SJSA1 (cell line): ENCODE measurements at places on chromosomes 7 and 10.
A peak's percentile ranks its signal among the peaks of the same experiment; 100 is the strongest.

GRCh38 chr10:133109711-133110110 lies 22.0 kb downstream of the ADGRA1 start:
- no peak for DNase-seq

GRCh38 chr7:79782256-79782655 lies 328.8 kb upstream of the MAGI2 start:
- DNase-seq, result no peak

GRCh38 chr10:114095559-114096337 lies 52.1 kb downstream of the ADRB1 start:
- DNase-seq, result no peak

DNA sequence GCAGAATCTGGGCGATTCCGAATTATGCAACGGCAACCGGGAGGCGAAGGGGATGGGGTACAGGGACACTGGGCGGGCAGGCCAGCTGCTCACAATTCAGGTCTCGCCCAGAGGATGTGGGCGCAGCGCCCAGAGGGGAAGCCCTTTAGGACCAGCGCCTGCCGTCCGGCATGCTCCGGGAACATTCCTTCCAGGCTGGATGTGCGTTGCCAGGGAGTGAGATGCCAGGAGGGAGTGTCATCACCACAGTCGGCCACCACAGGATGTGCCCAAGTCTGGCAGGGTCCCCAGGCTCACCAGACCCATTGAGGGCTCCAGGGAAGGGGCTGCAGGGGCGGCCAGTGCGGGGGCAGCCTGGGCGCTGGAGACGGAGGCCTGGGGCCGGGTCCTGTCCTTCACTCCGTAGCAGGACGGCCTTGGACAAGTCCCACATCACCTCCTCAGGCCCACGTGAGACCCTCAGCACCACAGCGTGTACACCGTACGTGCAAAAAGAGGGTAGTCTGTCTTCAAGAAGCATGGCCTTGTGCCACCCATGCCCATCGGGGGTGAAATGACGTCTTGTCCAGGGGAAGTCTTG lies 63.9 kb downstream of the FOXL3 start:
- no peak for DNase-seq

DNA sequence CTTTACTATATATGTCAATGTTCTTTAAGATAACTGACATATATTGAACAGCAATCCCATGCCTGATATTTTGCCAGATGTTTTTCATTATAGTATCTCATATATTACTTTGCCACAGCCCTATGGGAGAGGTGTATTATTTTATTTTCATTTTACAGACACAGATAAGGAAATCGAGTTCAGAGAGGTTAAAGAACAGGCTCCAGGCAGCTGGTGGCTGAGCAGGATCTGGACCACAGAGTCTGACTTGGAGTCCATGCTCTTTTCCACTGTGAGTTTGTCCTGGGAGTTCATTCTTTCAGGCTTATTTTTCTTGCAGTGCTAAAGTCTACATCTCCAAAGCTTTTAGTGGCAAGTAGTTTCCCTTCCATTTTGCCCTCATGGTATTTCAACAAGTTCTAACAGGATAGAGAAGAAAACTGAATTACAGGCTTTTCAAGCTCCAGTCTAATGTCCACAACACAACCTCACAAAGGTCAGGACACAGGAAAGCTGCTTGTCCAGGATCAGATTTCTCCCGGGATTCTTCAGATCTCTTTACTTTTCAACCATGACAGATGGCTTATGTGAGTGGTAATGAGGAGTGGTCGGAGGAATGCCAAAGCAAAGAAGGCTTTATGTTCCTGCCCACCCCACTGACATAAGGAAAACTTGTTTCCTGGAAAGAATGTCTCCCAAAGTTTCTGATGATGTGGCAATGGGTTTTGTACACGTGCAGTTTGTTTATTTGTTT lies 13.1 kb upstream of the SLC35B4 start:
- no peak for DNase-seq

DNA sequence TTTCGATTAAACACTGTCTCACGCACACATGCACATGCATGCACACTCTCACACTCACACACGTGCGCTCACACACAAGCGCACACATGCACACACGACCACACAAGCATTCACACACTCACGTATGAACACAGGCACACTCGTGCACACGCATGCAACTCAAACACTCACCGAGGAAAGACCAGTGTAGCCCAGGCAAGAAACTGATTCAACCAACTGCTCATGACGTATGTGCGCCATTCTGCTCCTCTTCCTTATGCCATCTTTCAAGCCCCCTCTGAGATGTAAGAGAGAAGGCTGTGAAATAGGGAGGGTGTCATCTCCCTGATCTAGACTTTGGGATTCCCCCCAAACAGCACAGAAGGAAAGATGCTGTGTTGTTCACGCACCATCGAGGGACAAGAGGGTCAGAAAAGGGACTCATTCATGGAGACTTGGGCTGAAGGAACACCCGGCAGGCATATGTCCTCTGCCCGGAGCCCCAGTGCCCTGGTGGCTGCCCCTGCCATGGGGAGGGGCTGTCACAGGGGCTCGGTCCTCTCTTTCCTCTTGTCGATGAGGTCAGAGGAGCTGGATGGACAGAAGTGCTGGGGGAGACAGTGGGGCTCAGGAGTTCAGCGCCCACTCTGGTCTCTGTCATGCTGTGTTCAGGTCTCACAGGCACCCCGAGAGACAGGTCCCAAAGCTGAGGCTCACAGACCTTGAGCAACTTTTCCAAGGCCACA lies 130.1 kb upstream of the SHH start:
- DNase-seq, result no peak

GRCh38 chr7:148883266-148884048 lies 634 bp downstream of the EZH2 start:
- peak; percentile 45 for DNase-seq

DNA sequence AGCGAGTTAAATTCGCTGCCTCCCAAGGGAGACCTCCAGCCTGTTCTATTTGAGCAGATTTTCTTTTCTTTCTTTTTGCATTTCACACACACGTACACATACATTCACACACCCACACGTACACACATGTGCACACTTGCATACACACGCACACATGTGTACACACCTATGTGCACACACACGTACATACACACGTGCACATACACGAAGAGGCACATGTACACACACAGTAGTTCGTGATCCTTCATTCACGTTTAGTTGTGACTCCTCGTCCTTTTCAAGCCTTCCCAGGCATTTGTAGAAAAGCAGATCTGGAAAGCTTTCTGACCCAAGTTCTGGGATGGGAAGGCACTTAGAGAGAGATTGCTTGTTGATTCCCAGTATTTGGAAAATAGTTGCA lies 290.8 kb upstream of the COBL start:
- DNase-seq, result no peak

- DNase-seq, result no peak
These were observed 25.3 kb upstream of the ACSM6 start for GRCh38 chr10:95168694-95169093.

DNA sequence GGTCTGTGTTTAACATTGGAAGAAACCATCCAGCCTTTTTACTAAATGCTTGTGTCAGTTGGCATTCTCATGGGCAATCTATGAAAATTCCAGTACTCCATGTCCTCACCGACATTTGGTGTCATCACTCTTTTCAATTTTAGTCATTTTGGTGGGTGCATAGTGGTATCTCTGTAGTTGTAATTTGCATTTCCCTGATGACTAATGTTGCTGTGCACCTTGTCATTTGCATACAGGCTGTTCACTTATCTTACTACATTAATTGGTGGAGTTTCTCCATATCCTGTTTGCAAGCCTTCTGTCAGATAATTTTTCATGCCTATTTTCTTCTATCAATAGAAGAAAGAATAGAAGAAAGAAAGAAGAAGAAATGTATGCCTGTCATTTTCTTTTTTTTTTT lies 73.7 kb downstream of the PLPP4 start:
- no peak for DNase-seq

- DNase-seq, result no peak
These were observed 87.7 kb downstream of the PTPRZ1 start for GRCh38 chr7:121960678-121961077.

GRCh38 chr10:75202321-75203045 lies 8.1 kb upstream of the VDAC2 start:
- DNase-seq, result no peak

DNA sequence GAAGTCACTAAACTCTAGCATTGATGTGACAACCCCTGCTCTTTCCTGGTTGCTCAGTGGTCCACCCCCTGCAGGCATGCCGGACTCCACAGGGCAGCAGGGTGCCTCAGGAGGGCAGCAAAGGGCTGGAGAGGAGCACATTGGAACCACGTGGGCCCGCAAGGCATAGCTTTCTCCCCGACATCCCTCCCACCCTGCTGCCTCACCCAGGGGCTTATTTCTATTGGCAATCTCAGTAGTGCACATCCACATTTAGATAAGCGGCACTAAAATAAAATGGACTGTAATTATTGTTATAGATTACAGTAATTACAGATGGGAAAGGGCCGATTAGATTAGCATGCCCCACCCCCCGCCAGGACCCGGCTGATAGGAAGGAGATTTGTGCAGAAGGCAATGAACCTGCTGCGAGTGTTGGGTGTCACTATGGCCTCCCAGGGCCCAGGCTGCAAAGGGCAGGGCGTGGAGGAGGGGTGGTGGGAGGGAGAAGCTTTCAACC lies 580.1 kb downstream of the GRID1 start:
- no peak for DNase-seq

DNA sequence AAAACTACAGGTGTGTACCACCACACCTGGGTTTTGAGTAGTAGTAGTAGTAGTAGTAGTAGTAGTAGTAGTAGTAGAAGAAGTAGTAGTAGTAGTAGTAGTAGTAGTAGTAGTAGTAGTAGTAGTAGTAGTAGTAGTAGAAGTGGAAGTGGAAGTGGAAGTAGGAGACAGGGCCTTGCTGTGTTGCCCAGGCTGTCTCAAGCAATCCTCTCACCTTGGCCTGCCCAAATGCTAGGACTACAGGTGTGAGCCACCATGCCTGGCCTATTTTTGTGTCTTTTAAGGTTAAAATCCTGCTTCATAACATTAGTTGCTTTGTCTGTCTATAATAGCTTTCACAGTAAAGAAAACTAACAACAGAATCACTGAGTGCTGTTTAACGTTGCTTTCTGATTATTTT lies 111.7 kb downstream of the PODXL start:
- no peak for DNase-seq

GRCh38 chr10:23918839-23919238 lies 290.1 kb upstream of the KIAA1217 start:
- DNase-seq, result no peak

- no peak for DNase-seq
These were observed 177.2 kb downstream of the TAX1BP1 start for GRCh38 chr7:27917119-27917518.

DNA sequence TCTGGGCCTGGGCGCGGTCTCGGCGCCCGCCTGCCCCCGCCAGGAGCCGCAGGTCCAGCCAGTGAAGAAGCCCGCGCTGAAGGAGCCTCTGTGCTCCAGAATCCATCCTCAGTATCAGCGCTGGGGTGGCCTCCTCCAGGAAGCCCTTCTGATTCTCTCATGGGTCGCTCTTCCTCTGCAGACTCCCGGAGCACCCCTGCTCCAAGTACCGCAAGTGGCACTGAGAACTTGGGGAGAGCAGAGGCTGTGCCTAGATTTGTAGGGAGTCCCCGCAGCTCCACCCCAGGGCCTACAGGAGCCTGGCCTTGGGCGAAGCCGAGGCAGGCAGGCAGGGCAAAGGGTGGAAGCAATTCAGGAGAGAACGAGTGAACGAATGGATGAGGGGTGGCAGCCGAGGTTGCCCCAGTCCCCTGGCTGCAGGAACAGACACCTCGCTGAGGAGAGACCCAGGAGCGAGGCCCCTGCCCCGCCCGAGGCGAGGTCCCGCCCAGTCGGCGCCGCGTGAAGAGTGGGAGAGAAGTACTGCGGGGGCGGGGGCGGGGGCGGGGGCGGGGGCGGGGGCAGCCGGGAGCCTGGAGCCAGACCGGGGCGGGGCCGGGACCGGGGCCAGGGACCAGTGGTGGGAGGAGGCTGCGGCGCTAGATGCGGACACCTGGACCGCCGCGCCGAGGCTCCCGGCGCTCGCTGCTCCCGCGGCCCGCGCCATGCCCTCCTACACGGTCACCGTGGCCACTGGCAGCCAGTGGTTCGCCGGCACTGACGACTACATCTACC lies at the start of gene ALOX5:
Gene ALOX5, plus strand, starts transcription at position 641 of the 774 bp plus-strand sequence. Its CDS starts 64 bp downstream, at position 705.
- no peak for DNase-seq

GRCh38 chr10:13615650-13616300 lies 29.0 kb downstream of the PRPF18 start:
- DNase-seq, result peak; percentile 82

DNA sequence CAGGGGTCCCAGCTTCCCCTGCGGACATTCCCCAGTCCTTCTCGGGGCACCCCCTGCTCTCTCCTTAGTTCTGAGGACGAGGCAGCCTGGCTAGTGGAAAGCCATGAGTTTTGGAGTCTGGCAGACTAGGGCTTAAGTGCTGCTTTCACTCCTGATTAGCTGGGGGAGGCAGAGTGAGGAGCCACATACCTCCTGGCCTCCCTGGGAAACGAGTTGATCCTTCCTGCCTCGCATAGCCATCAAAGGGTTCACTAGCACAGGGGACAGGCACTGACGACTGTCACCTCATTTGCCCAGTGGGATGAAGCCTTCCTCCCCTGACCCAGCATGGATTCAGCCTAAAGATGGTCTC lies 402.5 kb downstream of the RPS24 start:
- no peak for DNase-seq

DNA sequence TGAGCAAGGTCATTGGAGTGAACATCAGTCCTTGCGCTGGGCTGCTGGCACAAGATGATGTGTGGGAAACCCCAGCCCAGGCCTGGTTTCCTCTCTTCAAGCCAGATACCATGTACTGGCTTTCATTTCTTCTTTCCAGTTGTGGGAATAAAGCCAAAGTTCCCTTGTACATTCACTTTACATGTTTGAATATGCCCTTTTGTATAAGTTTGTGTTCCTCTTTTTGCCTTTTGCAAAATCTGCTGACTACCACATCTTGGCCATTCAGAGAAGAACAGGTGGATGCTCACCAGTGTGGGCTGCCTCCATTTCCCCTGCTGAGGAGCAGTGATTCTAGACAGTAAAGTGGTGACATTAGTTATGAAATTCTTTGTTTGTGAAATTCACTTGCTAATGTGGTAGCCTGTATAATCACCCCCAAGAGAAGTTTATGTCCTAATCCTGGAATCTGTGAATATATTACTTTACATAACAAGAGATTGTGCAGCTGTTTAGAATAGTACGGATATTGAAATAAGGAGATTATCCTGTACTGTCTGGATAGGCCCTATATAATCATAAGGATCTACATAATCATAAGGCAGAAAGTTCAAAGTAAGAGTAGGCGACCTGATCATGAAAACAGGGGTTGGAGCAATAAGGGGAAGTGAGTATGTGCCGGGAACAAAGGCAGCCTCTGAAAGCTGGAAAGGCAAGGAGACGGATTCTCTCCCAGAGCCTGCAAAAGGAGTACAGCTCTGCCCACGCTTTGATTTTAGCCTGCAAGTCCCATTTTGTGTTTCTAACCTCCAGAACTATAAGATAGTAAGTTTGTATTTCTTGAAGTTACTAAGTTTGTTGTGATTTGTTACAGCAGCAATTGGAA lies 18.8 kb upstream of the AOAH start:
- DNase-seq, result no peak

DNA sequence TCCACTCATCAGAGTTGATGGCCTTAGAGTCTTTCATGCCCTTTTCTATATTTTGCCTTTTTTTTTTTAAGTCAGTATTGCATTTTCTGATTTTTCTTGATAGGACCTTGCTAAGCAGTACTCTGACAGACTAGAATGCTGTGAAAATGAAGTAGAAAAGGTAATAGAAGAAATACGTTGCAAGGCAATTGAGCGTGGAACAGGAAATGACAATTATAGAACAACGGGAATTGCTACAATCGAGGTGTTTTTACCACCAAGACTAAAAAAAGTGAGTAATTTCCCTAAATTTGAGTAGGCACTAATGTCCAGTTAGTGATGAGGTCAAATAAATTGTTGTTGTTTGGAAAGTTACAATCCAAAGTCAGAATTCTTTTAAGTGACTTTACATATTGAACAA lies 7.4 kb downstream of the NUB1 start:
- DNase-seq, result no peak

GRCh38 chr10:15814565-15814964 lies 45.7 kb downstream of the MINDY3 start:
- DNase-seq, result no peak
